Mesenchymal stem cell (in vitro differentiated cells and primary cell): ENCODE measurements at places on chromosomes 16 and 17.
A peak's percentile ranks its signal among the peaks of the same experiment; 100 is the strongest.

- no peak for DNase-seq
Observed at GRCh38 chr17:50365649-50366393, 7.2 kb downstream of the MRPL27 start.

DNA sequence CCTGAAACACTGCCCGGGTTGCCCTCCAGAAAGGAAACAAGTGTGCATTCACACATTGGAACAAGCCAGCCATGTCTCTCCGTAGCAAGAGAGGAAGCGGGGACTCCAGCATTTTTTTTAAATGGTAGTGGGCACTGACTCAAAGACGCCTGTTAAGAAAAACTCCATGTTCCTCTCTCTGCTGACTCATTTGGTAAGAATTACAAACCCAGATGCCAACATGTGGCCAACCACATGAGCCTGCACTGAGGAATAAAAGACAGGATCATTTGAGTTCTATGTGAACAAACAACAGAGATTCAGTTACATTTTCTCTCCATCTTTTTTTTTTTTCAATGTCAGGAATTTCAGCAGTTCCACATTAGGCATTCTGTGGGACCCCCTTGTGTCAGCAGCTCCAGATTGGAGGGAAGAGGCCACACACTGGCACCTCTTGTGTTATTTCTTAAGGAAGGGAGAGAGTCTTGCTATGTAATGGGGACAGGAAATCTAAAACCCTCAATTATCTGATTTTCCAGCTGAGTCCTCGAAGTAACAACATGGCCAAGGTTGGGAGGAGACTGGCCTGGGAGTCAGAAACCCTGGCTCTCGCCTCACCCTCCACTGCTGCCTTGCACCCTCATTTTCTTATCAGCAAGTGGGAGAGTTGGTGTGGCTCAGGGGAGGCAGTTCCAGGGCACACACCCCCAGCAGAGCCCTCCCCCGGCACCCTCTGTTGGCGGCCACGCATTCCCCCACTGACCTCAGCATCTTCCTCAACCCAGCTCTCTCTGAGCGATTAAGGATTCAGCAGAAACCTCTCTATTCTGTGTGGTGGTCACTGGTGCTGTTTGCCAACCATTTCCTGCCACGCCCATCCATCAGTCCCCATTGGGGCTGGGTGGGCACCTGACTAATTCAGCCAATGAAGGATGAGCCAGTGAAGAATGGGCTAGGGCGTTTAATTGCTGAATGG lies 173.0 kb downstream of the FOXL1 start:
- DNase-seq: peak; percentile 81

DNA sequence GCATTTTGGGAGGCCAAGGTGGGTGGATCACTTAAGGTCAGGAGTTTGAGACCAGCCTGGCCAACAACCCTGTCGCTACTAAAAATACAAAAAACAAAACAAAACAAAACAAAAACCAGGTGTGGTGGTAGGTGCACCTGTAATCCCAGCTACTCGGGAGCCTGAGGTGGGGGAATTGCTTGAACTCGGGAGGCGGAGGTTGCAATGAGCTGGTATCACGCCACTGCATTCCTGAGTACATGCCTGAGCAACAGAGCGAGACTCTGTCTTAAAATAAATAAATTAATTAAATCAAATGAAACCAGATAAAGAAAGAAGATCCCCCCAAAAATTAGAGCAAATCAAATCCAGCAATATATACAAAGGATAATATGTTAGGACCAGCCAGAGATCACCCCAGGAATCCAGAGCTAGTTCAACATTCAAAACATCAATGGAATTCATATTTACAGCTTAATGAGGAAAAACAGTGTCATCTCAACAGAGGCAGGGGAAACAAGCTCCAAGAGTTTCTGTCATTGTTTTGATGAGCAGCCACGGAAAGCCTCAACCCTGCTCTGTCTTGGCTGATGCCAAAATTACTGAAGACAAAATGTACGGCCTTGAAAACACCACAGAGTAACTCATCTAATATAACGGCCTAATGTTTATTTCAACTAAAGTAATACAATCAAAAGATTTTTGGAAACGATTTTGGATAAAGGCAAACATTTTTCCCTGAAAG lies 3.7 kb downstream of the PEMT start:
- DNase-seq: no peak

DNA sequence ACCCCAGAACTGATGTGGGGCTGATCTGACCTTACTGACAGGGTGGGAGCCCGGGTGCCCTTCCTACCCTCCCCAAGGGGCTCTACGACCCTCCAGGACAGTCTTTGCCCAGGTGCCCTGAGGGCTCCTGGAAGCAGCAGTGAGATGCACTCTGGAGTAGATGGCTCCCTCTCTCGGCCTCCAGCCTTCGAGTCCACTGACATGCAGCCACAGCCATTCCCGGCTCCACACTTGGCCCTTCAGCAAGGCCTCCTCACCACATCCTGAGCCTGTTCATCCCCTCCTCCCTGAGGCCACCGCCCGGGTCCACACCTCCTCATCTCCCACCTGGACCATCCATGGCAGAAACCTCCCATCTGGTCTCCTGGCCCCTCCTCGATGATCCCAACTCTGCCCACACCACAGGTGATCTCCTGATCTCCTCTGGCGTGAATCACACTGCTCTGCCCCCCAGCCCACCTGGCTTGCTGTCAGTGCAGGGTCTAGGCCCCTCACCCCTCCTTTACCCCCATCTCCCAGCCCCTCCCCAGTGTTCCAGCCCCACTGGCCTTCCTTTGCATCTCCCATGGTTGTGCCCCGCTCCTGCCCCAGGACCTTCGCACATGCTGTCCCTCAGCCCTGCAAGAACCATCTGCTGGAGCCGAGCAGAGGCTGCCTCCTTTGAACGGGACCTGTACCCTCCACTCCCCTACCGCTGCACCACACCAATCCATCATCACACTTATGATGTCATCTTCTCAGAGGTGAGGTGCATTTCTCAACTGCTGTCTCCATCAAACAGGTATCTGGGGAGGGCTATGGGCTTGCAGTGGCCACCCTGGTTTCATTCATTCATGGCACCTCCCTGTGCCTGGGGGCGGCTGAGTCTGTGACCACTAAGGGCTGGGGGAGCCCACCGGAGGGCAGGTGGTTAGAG lies 44.7 kb downstream of the SOCS1 start:
- DNase-seq: no peak

DNA sequence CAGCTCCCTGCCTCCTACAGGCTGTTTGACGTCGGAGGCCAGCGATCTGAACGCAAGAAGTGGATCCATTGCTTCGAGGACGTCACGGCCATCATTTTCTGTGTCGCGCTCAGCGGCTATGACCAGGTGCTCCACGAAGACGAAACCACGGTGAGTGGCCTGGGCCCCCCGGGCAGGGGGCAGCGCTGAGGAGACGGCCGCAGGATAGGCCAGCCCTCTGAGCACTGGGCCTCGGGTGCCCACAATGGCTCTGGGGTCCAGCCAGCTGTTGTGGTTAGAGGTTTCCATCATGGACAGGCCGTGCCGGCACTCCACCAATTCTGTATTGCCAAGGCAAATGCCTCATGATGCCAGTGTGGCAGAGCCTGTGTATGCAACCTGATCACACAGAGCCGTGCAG lies 88.6 kb downstream of the AMFR start:
- no peak for DNase-seq

GRCh38 chr16:78993346-78993745 lies 607.2 kb downstream of the MAF start:
- no peak for DNase-seq

GRCh38 chr17:6374761-6375312 lies 60.1 kb downstream of the AIPL1 start:
- peak; percentile 90 for DNase-seq

DNA sequence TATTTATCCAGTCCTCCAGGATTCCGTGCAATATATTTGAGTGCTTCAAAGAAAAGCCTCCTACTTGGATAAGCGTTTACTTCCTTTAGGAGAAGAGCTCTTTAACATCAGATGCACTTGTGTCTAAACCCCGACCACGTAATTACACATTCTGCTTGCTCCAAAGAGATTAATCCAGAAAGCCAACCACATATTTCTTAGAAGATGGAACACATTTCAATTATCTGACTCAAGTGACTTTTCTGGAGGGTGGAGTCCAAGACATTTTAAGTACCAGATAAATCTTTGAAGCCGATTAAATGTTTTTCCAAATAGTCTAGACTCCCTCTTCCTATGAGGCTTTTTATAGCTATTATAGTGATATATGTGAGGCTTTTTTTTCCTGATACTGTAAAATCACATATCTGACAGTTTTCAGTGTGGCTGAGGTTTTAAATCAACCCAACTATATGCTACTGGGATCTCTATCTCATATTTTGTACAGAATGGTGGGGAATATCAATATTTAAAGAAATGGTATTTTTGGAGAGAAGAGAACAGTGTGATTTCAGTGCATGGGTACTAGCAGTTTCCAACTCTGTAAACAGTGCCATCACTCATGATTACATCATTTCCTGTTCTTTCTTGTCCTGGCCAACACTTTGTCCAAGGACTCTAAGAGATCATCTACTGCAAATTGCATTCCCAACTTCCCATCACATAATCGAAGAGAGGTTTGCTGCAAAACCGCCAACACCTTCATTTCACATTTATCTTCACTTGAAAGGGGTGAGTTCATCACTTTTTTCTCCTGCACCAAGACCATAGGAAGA lies 192.4 kb upstream of the HSBP1 start:
- DNase-seq: peak; percentile 47

DNA sequence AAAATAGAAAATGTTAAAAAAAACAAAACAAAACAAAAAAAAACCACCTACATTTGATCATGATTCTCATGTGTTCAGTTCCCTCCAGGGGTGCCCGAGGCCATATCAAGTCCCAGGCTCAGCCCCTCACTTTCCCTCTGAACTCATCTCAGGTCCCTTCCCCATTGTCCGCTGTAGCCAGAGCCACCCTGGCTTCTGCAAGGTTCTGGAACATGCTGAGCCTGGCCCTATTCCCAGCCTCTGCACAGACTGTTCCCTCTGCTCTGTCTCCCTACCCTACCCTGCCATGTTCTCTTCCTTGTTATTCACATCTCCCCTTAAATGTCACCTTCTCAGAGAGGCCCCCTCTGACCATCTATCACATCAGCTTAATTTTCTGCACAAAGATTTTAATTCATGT lies 46.9 kb downstream of the TK2 start:
- no peak for DNase-seq

- peak; percentile 36 for DNase-seq
Observed at GRCh38 chr17:42553161-42553818, 567 bp downstream of the HSD17B1 start.

GRCh38 chr16:65672960-65673359 lies 551.1 kb upstream of the CDH11 start:
- DNase-seq: no peak

DNA sequence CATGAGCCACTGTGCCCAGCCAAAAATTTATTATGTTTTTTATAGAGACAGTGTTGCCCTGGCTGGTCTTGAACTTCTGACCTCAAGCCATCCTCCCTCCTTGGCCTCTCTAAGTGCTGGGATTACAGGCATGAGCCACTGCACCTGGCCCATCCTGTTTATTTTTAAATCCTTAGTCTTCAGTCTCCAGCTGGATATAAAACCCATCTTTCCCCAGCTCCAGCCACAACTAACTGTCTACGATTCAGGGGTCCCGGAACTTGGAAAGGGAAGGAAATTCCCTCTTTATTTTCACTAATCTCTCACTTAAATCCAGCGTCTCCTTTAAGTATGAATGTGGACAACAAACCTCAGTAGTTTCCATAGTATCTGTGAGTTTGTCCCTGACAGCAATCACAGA lies 62.2 kb downstream of the IQCK start:
- DNase-seq: no peak

GRCh38 chr16:64621616-64622015 lies 500.2 kb downstream of the CDH11 start:
- no peak for DNase-seq

- no peak for DNase-seq
Observed at GRCh38 chr16:89104930-89105571, 11.4 kb downstream of the ACSF3 start.

DNA sequence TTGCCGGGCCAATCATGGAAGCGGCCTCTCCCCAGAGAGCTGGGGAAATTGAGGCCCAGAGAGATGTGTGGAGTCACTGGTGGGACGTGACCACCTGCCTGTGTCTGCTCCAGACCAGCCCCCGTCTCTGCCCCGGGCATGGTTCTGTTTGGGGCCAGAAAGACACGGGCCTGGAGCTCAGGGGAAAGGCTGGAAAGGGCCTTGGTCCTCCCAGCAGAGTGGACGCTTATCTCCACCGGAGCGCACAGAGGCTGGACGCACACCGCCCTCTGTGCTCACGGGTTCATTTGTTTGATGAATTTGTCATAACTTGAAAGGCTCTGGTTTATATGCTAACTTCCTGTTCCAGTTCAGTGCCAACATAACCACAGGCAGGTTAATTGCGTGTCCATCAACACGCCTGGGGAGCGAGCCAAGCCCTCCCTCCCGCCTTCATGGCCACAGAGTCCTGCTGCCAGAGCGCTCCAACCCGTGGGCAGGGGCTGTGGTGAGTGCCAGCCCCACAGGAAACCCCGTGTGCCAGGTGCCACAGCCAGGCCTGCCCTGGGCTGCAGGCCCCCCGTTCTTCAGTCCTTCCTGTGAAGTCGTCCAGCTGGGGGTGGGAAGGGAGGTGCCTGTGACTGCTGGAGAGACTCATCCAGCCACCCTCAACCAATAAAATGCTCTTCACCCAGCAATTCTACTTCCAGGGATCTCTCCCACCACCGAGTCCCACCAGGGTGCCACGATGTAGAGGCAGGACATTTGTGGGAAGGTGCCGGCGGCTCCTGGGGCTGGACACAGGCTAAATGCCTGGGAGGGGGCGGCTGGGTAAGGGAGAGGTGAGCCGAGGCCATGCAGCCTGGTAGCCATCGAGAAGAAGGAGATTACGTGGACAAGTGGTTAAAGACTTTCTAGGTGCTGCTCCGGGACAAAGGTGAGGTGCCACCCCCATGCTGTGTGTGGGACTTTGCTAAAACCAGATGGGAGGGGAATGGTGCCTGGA lies 29.4 kb upstream of the BAHCC1 start:
- no peak for DNase-seq

DNA sequence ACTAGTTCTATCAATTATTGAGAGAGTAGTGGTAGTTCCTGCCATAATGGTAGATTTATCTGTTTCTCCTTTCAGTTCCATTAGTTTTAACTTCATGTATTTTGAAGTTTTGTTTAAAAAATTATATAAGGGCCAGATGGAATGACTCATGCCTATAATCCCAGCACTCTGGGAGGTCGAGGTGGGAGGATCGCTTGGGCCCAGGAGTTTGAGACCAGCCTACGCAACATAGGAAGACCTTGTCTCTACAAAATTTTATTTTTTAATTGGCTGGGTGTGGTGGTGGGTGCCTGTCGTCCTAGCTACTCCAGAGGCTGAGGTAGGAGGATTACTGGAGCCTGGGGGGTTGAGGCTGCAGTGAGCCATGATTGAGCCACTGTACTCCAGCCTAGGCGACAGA lies 14.1 kb upstream of the UBTF start:
- DNase-seq: no peak

DNA sequence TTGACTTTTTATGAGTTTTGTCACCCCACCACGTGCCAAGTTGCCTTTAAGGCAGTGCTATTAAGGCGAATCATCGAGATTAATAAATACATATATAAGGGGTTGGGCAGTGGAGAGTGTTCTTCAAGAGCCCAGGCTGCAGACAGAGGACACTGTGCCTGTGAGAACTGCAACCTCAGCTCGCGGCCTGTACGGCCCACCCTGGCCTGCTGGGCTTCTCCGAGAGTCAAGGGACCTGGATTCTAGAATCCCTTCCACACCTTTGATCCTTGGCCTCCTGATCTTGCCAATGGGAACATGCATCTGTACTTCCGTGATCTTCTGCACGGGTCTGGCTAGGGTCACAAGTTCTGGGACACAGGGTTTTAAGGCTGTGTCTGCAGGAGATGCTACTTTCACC lies 54.5 kb downstream of the IRX5 start:
- DNase-seq: no peak
